Fibroblast of upper back skin (primary cell): ENCODE measurements at places on chromosomes 3 and 15.

GRCh38 chr3:30232142-30232541 is 374.3 kb upstream of the TGFBR2 start:
- peak; percentile 74 for DNase-seq

- no peak for DNase-seq
Measured at GRCh38 chr15:34754171-34754601, 612 bp downstream of the GJD2 start.

DNA sequence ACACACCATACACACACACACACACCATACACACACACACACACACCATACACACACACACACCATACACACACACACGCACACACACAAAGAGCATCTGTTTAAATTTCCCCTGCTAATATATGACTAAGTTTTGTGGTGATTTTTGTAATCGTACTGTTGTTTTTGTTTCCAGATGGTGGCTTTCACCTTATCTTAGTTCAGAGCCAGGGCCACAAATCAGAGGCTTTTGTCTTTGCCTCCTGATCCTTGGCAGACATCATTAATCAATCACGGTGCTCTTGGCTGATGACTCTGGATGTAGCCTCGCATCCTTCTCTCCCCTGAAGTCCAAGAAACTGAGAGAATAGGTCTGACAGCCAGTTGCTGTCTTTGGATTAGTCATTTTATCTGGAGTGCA is 52.1 kb downstream of the EDEM1 start:
- DNase-seq, result peak; percentile 81

GRCh38 chr3:138919325-138919724 is 27.6 kb downstream of the FOXL2 start:
- no peak for DNase-seq

GRCh38 chr15:66224946-66225345 is 28.6 kb downstream of the MEGF11 start:
- no peak for DNase-seq

DNA sequence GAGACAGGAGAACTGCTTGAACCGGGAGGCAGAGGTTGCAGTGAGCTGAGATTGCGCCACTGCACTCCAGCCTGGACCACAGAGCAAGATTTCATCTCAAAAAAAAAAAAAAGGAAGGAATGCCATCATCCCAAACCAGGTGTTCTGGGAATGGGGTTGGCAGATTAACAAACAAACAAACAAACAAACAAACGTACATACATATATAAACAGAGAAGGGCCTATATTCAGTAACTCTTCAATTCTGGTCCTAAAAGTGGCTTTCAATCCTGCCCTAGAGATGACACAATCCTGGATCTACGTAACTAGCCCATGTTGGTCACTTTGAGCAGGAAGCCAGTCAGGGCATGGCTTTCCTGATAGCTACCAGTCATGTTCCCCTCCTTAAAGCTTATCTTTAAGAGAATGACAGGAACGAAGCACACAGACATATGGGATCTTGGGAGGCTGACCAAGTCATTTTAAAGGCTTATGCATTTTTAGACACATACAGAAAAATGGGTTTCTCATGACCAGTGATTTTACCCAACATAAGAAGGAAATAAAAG is 29.9 kb upstream of the RAB11A start:
- DNase-seq, result no peak

DNA sequence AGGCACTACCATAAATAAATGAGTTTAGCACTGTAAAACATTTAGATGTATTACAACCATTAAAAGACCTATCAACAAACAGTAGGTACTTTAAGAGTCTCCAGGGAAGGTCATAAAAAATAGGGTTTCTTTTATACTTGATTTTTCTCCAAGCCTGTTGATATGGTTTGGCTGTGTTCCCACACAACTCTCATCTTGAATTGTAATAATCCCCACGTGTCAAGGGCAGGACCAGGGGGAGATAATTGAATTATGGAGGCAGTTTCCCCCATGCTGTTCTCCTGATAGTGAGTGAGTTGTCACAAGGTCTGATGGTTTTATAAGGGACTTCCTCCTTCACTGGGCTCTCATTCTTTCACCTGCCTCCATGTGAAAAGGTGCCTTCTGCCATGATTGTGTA is 468.9 kb upstream of the UBE2E2 start:
- no peak for DNase-seq

GRCh38 chr15:70017801-70018200 is 79.9 kb downstream of the TLE3 start:
- no peak for DNase-seq

- DNase-seq, result no peak
Measured at GRCh38 chr3:152039887-152040286, 166.4 kb downstream of the SUCNR1 start.

DNA sequence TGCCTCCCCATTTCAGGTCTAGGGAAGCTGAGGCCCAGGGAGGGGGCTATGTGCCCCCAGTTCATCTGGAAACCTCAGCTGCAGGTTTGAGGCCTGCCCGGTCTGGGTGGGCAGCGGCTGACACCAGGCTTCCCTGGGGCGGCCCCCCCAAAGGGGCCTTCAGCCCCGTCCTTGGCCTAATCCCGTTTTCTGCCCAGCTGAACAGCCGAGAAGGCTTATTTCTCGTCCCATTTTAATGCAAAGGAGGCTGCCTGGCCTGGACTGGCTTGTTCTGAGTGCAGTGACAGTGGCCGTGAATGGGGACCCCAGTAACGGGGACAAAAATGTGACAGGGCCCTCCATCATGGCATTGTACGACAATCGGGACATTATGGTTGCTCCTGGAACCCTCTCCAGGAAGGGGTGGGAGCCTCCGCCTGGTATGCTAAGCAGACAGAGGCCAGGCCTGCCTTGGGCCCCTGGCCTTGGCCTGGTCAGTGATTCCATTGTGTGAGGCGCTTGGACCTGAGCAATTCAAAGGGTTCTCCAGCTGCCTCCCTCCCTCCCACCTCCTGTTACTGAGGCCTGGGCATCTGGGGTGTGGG is 93.9 kb downstream of the WNT7A start:
- no peak for DNase-seq

DNA sequence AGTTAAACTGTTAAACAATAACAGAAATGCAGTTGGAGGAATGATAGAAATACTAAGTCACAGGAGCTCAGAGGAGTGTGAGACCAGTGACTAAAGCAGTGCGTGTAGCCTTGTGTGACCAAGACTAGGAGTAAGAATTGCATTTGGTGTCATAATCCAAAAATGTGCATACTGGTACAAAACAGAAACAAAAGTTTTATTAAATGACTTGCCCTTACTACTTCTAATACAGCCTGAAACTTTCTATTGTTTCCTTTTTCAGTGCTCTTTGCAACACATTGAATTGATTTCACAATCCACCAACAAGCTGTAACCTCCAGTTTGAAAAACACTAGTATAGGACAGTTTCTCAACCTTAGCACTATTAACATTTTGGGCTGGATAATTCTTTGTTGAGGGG is 17.1 kb downstream of the SNX1 start:
- DNase-seq, result peak; percentile 12

- DNase-seq, result no peak
Measured at GRCh38 chr15:76151599-76151974, 91.8 kb downstream of the TMEM266 start.

DNA sequence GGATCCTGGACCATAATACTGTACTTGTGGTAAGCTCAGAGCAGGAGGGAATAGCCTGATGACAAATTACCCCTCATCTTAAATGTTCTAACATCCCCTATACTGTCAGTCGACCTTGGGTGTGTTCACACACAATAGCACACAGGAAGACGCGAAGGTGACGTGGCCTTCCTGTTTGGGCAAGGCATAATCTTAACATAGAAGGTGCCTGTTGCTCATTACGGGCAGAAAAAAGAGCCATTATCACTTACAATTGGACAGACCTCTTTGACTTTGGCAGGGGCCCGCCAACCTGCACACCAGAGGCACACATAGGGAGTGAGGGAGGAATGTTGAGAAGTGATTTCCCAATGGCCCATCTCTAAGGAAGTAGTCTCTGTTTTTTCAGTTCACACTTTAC is 144.2 kb downstream of the ANO10 start:
- no peak for DNase-seq

DNA sequence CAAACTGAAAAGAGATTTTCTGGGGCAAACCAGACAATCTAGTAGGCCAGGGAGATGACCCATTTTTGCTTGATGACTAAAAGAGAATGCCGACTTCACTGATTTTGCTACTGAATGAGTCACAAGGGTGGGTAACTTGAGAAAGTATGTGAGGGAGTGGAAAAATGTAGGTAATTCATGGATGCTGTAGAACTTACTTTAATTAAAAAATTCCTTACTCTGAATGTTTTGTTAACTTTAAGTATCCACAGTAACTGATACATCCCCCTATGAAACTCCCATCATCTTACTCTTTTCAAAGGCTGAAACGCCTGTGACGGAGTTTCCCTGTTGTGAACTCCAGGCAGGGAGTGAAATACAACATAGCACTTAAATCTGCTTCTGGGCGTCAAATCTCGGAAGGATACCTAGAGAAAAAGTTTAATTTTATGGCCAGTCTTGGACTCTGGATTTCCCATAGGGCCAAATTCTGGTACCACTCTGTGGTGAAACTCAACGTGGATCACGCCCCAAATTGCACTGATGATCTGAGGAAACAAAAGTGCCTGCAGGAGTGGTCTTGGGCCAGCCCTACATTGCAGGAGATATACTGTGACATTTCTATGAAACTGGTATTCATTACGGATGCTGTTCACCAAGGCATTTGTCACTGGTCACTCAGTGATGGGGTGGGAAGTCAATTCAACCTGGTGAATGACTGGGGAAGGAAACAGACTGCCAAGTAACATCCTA is 24.0 kb downstream of the GOLIM4 start:
- peak; percentile 90 for DNase-seq

GRCh38 chr3:114400371-114400770 is 106.5 kb downstream of the TIGIT start:
- no peak for DNase-seq
